DND-41 (cell line): ENCODE measurements at places on chromosomes 16 and 17.
A peak's percentile ranks its signal among the peaks of the same experiment; 100 is the strongest.

DNA sequence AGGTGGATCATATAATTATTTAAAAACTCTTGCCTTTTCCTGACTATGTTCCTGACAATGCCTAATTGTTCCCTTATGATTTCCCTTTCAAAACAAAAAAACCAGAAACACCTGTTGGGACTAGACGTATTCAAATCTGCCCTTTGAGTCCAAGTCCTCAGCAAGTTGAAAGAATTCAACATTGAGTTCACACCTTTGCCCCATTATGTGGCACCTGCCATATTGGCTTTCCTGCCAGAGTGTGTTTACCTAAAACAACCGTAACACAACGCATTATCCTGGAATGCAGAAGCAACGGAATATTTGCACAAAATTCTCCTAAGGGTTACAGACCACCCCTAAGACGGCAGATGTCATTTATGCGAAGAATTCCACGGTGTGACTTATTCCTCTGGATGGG, 105.9 kb downstream of the ZFHX3 start:
- no peaks in the 10 kb centered on the region for H3K4me1 ChIP-seq
- no peak for DNase-seq
- no peak overlapping the region for H3K27ac ChIP-seq
- H3K27me3 ChIP-seq = no peaks in the 10 kb centered on the region
- H3K36me3 ChIP-seq = 0 out of 2 replicates have a peak, but pooled peaks cover 2% of the 10 kb centered on the region

GRCh38 chr16:23640615-23640930, 537 bp downstream of the PALB2 start:
- H3K4me1 ChIP-seq = peaks cover 38% of the 10 kb centered on the region
- no peaks in the 10 kb centered on the region for H3K27me3 ChIP-seq
- peaks cover 57% of the 10 kb centered on the region for H3K36me3 ChIP-seq
- peak overlapping the region; percentile 90 for H3K27ac ChIP-seq
- peak overlapping the region; percentile 79 for H3K4me3 ChIP-seq

- no peaks in the 10 kb centered on the region for H3K4me1 ChIP-seq
- H3K27ac ChIP-seq = no peak overlapping the region
- no peaks in the 10 kb centered on the region for H3K36me3 ChIP-seq
- H3K4me3 ChIP-seq = no peak overlapping the region
These were observed 19.7 kb upstream of the MEIOC start for GRCh38 chr17:44636562-44636961.

GRCh38 chr16:67957622-67958021, 10.8 kb downstream of the SLC12A4 start:
- no peak overlapping the region for H3K27ac ChIP-seq
- no peak for DNase-seq
- no peaks in the 10 kb centered on the region for H3K4me1 ChIP-seq
- no peaks in the 10 kb centered on the region for H3K27me3 ChIP-seq

DNA sequence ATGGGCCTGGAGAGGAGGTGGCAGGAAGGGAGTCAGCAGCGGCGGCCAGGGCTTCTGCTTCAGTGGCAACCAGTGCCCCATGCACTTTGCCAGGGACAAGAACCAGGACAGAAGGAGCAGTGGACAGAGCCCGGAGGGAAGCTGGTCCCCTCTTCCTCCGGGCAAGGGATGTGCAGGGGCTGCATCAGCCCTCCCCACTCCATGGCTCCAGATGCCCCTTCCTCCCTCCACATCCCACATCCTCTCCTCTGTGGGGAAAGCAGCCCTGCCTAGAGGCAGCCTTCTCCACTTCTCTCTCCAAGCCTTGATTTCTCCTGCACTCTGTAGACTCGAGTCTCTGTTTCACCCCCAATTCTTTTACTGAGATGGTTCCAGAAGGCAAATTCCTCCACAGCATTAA, 50.4 kb downstream of the AIPL1 start:
- peaks cover 4% of the 10 kb centered on the region for H3K27me3 ChIP-seq
- DNase-seq = no peak
- H3K4me3 ChIP-seq = no peak overlapping the region
- no peaks in the 10 kb centered on the region for H3K4me1 ChIP-seq
- no peaks in the 10 kb centered on the region for H3K36me3 ChIP-seq

DNA sequence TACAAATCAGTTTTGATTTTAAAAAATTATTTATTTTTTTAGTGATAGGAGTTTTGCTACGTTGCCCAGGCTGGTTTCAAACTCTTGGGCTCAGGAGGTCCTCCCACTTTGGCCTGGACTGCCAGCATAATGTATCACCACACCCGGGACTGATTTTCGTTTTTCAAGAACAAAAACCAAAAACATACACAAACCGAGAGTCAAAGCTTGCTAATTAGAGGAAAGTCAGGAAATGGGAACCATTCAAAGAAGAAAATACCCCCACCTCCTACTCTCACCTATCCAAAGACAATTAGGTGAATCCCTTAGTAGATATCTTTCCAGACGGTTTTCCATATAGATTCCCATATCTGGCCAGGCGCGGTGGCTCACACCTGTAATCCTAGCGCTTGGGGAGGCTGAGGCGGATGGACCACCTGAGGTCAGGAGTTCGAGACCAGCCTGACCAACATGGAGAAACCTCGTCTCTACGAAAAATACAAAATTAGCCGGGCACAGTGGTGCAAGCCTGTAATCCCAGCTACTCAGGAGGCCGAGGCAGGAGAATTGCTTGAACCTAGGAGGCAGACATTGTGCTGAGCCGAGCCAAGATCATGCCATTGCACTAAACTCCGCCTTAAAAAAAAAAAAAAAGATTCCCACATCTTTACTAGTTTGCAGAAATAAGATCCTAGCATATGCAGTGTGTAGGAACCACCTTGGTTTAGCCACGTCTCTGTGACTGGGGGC, 883 bp upstream of the SPN start:
- no peak for DNase-seq
- peaks cover 41% of the 10 kb centered on the region for H3K36me3 ChIP-seq
- H3K4me3 ChIP-seq = peak overlapping the region; percentile 66; the same call in 1 of the 2 replicates
- H3K27me3 ChIP-seq = no peaks in the 10 kb centered on the region

DNA sequence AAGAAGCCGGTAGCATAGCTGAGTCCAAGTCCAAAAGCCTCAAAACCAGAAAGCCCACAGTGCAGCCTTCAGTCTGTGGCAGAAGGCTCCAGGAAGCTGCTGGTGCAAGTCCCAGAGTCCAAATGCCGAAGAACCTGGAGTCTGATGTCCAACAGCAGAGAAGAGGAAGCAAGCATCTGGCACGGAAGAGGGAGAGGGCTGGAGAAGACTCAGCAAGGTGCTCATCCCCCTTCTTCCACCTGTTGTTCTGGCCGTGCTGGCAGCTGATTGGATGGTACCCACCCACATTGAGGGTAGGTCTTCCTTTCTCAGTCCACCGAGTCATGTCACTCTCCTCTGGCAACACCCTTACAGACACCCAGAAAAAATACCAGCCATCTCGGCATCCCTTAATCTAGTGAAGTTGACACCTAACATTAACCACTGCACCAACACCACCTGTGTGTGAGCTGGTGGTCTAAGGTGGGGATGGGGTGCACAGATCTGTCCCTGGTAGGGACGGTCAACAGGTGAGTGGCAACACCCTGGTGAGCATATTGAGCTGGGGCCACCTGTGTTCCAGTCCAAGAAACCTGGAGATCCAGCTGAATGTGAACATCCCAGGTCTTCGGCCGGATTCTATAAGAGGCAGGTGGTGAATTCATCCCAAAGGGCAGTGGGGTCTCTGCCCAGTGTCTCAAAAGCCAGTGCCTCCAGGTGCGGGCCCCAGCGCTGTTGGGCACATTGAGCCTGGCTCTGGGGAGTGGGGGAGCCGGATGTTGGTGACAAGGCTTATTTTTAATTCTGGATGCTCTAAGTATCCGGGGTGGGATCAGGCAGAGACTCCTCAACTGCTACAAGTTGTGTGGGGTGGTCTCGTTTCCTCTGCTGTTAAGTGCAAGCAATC, 9.8 kb downstream of the MIEF2 start:
- no peak overlapping the region for H3K4me3 ChIP-seq
- H3K27me3 ChIP-seq = no peaks in the 10 kb centered on the region
- H3K27ac ChIP-seq = no peak overlapping the region
- no peak for DNase-seq
- H3K4me1 ChIP-seq = no peaks in the 10 kb centered on the region
- peaks cover 48% of the 10 kb centered on the region for H3K36me3 ChIP-seq

- H3K36me3 ChIP-seq = no peaks in the 10 kb centered on the region
- peaks cover 9% of the 10 kb centered on the region for H3K4me1 ChIP-seq
- H3K27me3 ChIP-seq = no peaks in the 10 kb centered on the region
These were observed 22.1 kb downstream of the TMEM114 start for GRCh38 chr16:8568231-8568617.

GRCh38 chr17:81499601-81499970, 13.0 kb downstream of the ACTG1 start:
- no peaks in the 10 kb centered on the region for H3K27me3 ChIP-seq
- no peak overlapping the region for H3K4me3 ChIP-seq
- H3K36me3 ChIP-seq = no peaks in the 10 kb centered on the region

GRCh38 chr17:57532556-57532955, 212.5 kb downstream of the CCDC182 start:
- H3K27me3 ChIP-seq = no peaks in the 10 kb centered on the region
- H3K36me3 ChIP-seq = peaks cover 76% of the 10 kb centered on the region
- no peak overlapping the region for H3K4me3 ChIP-seq
- peaks cover 100% of the 10 kb centered on the region for H3K4me1 ChIP-seq
- DNase-seq = no peak
- H3K27ac ChIP-seq = peak overlapping the region; percentile 92

DNA sequence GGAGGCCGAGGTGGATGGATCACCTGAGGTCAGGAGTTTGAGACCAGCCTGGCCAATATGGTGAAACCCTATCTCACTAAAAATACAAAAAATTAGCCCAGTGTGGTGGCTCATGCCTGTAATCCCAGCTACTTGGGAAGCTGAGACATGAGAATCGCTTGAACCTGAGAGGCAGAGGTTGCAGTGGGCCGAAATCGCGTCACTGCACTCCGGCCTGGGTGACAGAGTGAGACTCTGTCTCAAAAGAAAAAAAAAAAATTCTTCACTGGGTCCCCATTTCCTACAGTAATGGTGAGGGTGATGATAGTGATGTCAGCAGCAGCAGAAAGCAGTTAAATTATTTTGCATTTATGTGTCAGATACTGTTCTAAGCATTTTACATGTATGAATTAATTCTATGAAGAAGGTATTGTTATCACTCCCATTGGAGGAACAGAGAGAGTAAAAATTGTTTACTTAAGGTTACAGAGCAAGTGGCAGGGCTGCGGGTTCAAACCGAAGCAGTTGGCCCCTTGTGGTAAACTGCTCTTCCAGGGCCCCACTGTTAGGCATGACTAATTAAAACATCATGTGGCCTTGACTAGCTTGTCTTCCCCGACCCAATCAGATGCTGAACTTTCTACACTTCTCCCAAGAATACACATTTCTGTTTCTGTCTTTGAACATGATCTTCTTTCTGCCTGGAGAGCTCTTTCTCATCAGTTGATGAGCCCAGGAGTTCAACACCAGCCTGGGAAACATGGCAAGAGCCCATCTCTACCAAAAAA, 45.8 kb downstream of the STAT3 start:
- H3K4me3 ChIP-seq = no peak overlapping the region
- H3K4me1 ChIP-seq = no peaks in the 10 kb centered on the region
- peaks cover 36% of the 10 kb centered on the region for H3K36me3 ChIP-seq
- DNase-seq = no peak

DNA sequence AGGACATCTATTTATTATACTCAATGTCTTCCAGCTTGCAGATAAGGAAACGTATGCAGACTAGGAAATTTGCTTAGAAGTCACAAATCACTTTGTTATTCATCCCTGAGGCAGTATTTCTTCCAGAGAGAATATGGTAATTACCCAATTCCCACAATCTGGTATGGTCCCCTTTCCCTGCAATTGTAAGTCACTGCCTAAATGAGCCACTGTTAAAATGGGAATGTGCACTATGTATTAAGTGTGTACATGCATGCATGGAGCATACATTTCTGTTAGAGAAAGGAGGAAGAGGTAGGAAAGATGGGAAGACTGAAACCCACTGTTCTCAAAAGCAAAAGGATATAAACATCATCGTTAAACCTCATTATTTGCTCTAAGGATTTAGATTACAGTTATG, 10.0 kb downstream of the NUFIP2 start:
- no peak overlapping the region for H3K27ac ChIP-seq
- DNase-seq = no peak
- peaks cover 70% of the 10 kb centered on the region for H3K4me1 ChIP-seq
- H3K27me3 ChIP-seq = no peaks in the 10 kb centered on the region
- H3K4me3 ChIP-seq = no peak overlapping the region
- peaks cover 97% of the 10 kb centered on the region for H3K36me3 ChIP-seq

- peak; percentile 75 for DNase-seq
- H3K4me1 ChIP-seq = peaks cover 55% of the 10 kb centered on the region
- no peaks in the 10 kb centered on the region for H3K36me3 ChIP-seq
- H3K27me3 ChIP-seq = no peaks in the 10 kb centered on the region
These were observed at the start of gene IGFBP4 for GRCh38 chr17:40443196-40443987. Gene IGFBP4 (plus strand): TSS chr17:40443450. CDS start chr17:40443736, 286 bp downstream.

- no peak for DNase-seq
- H3K4me1 ChIP-seq = no peaks in the 10 kb centered on the region
- no peak overlapping the region for H3K27ac ChIP-seq
- no peak overlapping the region for H3K4me3 ChIP-seq
- H3K36me3 ChIP-seq = no peaks in the 10 kb centered on the region
These were observed 107.1 kb upstream of the KCNJ16 start for GRCh38 chr17:69967910-69968411.

DNA sequence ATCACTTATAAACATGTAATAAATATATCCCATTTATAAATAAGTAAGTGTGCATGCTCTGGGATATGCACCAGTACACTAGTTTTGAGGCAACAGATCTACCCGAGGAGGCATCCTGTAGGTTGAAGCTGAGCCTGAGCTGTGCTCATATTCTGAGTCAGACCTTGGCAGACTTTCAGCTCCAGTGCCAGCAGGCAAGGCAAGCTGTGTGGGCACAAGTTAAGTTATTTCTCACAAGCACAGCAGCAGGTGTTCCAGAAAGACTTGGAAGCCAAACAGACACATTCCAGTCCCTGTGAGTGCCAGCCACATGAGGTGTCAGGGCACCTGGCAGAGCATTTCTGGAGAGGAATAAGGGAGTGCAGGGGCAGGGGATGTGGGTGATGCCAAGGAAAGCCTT, 1.3 kb upstream of the CLEC19A start:
- no peak for DNase-seq
- no peaks in the 10 kb centered on the region for H3K36me3 ChIP-seq
- no peak overlapping the region for H3K27ac ChIP-seq
- no peak overlapping the region for H3K4me3 ChIP-seq

GRCh38 chr16:52251495-52251894, 295.4 kb downstream of the TOX3 start:
- no peaks in the 10 kb centered on the region for H3K27me3 ChIP-seq
- H3K36me3 ChIP-seq = no peaks in the 10 kb centered on the region
- no peak for DNase-seq
- H3K4me3 ChIP-seq = no peak overlapping the region

GRCh38 chr17:15917438-15918027, 27.4 kb upstream of the ADORA2B start:
- no peak for DNase-seq
- no peaks in the 10 kb centered on the region for H3K27me3 ChIP-seq
- no peak overlapping the region for H3K27ac ChIP-seq
- no peaks in the 10 kb centered on the region for H3K36me3 ChIP-seq
